Stimulated activated naive CD8-positive, alpha-beta T cell treated with anti-CD3 and anti-CD28 coated beads, Interleukin-15, Interleukin-2, amounts not matched to agents 100 U/mL and 50 U/mL, for 24 hours (primary cell): ENCODE measurements at places on chromosomes 1 and 21.

DNA sequence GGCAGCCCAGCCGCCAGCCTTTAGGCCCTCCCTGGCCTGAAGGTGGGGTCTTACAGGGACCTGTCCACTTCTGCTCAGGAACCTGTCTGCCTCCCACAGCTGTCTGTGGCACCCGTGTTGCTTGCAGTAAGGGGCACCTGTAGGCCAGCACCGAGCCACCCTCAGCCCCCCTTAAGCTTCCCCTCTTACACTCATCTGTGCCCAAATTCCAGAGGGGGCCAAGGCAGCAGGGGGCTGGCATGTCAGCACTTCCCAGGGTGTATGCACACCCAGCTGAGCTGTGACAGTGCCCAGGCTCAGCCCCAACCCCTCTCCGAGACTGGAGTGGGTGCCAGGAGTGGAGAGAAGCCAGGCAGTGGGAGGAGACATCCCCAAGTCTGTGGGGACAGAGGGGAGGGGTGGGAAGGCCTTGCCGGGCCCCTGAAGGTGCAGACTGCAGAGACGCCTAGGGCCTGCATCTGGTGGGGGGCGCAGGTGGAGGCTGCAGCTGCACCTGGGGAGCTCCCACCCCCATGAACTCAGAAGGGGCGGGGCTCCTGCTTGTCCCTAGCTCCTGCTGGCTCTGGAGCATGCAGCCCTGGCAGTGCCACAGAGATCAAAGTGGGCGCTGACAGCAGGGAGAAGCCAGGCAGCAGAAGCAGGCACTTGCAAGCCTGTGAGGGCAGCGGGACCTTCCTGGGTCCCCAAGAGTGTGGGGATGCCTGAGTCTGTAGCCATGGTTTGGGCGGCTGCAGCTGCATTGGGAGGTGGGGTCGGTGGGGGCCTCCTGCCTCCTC, 5.4 kb upstream of the SLC2A7 start:
- DNase-seq: no peak

DNA sequence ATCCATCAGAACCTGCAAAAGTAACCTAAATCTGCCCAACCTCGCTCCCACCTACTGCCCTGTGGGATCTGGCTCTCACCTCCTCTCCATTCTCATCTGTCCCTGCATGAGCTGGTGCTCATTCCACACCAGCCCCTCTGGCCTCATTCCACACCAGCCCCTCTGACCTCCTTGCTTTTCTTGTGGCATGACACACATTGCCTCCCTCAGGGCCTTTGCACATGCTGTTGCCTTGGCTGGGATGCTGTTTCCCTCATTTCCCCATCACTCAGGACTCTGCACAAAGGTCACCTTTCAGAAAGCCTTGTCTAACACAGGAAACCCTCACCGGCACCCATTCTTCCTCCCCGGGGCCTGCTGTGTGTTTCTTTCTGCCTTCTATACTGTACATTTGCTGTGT, 197.1 kb downstream of the KAZN start:
- DNase-seq: no peak

DNA sequence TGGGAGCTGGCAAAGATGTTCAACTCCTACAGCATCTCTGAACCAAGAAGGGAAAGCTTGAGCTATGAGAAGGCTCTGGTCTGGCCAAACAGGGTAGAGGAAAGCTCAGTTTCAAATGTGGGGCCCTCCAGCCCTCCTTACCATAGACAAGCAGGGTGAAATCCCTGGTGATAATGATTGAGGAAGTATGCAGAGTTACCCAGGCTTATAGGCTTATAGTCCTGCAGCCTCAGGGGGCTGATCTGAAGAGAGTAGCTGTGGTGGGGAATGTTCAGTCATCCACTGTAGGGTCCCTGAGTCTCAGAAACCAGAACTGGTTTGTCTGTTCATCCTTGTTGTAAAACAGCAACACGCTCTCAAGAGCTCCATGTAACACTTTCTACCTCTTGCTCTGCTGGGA, 19.8 kb upstream of the LY9 start:
- DNase-seq: no peak

DNA sequence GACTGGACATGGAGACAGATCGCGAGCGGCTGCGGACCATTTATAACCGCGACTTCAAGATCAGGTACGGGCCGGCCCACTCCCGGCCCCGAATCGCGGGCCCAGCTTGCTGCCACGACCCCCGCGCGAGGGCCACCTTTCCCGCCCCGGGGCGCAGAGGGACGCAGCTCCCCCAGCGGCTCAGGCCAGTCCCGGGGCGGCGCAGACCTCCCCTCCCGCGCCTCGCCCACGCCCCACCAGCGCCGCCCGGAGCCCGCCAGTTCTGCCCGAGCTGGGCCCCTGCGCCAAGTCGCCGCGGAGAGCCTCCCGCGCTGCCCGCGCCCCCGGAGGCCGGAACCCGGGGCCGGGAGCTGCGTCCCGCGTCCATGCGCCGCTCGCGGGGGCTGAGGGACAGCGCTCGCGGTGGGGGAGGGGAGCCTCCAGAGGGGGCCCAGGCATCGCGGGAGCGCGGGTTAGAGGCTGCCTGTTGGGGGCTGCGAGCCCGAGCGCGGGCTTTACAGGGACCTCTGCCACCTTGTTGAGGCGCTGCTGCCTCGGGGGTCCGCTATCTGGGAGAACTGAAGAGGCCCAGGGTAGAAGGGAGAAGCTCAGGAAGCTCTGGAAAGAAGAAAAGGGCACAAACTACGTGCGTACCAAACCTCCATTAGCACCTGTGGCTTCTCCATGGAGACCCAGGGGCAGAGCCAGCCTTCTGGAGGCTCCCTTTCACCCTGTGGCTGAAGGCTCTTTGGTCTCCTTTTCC, 698 bp downstream of the MOV10 start:
- peak; percentile 65 for DNase-seq

DNA sequence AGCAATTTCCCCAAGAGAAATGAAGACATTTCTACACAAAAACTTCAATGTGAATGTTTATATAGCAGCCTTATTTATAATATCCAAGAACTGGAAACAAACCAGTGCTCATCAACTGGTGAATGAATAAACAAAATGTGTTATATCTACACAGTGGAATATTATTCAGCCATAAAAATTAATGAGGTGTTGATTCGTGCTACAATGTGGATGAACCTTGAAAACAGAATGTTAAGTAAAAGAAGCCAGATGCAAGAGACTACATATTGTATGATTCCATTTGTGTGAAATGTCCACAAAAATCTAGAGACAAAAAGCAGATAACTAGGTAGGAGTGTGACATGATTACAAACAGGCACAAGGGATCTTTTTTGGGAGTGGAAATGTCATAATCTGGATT, 110.0 kb downstream of the CD247 start:
- no peak for DNase-seq

DNA sequence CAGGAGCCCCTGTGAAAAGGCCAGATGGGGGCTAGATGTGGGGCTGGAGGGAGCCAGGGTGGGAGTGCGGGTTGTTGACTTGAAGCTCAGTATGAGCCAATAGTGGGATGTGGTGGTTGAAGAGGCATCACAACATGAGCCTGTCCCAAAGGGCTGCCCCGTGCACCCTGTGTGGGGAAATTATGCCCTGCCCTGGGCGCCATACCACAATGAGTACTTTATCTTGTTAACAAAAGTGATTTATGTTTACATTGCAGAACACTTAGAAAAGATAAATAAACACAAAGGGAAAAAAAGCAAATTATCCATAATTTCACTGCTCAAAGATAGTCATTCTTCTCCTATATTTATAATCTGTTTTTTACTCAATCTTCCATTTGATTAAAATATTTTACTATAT, 1.6 kb upstream of the NFASC start:
- DNase-seq: no peak

DNA sequence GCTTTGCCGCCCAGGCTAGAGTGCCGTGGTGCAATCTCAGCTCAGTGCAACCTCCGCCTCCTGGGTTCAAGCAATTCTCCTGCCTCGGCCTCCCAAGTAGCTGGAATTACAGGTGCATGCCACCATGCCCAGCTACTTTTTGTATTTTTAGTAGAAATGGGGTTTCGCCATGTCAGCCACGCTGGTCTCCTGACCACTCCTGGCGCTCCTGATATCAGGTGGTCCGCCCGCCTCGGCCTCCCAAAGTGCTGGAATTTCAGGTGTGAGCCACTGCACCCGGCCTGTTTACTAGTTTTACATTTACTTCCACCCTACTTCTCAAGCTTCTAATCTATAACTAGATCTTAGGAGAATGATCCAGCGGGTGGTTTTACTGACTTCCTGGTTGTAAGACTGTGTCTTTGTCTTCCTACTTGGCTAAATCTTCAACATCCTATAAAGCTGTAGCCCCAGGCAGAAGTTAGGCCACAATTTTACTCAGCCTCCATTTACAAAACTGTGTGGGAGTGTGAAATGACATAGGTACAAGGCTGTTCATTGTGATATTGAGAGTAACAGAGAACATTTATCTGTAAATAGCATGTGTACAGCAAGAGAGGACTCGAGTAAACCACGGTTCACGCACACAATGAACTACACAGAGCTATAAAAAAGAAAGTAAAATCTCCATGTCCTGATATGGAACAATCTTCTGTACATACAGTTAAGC, 9.6 kb upstream of the POU2F1 start:
- no peak for DNase-seq

GRCh38 chr1:43520100-43520778, 10.4 kb upstream of the PTPRF start:
- DNase-seq: no peak

GRCh38 chr1:63987014-63987627, 213.3 kb downstream of the ROR1 start:
- DNase-seq: no peak
